Right ventricle myocardium superior (tissue), 1 donor: ENCODE measurements at places on chromosomes 3 and 15.

- no peak for DNase-seq
Observed at GRCh38 chr3:48271763-48272498, 31.0 kb downstream of the ZNF589 start.

DNA sequence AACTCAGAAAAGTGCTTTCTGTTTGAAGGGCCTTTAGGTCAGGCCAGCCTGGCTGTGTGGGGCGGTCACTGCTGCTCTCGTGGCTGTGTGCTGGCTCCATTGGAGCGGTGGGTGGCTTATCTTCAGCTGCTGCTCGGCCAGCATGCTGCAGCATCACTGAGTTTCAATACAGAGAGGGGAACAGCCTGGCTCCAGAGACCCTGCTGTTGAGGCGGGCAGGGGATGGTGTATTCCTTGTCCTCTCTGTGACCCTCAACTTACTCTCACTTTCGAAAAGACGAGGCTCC is 248.5 kb upstream of the ONECUT1 start:
- DNase-seq: no peak

GRCh38 chr3:153285194-153285641 is 123.2 kb downstream of the RAP2B start:
- no peak for DNase-seq

GRCh38 chr3:98855806-98856400 is 45.6 kb downstream of the DCBLD2 start:
- no peak for DNase-seq

DNA sequence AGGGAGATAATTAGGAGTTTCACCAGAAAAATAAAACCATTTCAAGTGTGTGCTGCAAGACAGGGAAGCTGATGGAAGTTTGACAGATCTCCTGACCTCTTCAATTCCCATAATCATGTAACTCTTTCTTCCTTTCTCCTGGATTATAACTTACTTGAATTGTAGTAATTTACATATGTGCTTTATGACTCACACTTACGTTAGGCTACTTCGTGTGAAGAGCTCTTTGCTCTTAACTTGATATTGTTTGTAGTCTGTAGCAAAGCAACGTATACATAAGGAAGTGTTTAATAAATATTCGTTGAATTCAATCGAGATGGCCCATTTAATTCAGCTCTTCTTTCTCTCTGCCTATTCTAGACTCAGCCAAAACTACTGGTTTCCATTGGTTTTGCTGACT is 23.5 kb downstream of the ROBO2 start:
- no peak for DNase-seq

DNA sequence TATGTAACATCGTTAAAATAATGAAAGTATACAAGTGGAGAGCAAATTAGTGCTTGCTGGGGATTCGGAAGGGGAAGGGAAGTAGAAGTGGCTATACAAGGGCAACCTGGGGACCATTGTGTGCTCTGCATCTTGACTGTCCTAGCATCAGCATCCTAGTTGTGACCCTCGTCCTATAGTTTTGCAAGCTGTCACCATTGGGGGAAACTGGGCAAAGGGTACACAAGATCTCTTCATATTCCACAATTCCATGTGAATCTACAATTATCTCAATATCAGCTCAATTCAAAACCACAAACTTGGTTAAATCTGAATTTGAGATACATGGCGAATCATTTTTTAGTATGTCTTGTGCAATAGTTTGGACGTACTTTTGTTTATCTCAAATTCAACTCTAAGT is 30.9 kb downstream of the WNT7A start:
- DNase-seq: no peak

DNA sequence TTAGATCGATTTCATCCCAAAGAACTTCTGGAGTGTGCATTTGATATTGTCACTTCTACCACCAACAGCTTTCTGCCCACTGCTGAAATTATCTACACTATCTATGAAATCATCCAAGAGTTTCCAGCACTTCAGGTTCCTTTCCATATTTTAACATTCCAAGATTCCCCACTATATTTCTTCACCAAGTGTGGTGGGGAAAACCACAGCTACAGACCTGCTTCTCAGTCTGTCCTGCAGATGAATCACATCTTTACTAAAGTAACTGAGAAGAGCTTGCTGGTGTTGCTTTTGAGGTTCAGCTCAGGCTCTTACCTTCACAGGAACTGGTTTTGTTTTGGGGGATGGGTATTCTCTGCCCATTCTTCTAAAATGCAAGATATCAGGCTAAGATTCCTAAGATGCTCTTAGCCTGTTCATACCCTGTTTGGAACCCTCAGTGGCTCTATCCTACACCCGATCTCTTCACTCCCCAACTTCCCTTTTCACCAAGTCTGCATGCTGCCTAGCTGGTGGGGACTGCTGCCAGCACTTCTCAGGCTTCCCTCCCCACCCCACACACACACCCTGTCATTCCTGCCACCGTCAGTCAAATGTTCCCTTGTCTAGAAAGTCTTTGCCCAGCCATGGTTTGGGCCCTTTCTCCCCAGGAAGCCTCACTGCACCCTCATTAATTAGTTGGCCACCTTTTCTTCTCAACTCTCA is 30.8 kb downstream of the SRP14 start:
- no peak for DNase-seq

GRCh38 chr15:100972975-100973350 is 53.8 kb downstream of the LRRK1 start:
- no peak for DNase-seq

- DNase-seq: peak; percentile 74
Observed at GRCh38 chr3:17158941-17159682, 274.4 kb downstream of the PLCL2 start.

DNA sequence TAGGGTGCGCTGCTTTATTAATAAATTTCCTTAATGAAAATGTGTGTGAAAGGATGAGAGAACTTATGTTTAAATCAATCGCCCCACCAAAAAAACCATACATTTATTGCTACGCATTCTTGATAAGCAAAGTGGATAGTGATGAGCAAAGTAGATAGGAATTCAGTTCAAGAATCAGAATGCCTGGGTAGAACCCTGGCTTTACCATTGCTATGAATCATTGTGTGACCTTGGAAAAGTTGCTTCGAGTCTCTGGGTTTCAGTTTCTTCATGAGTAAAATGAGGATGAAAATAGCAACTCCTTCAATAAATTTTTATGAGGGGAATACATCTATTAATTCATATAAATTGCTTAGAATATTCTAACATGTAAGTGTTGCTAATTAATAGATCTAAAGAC is 2.6 kb upstream of the ALCAM start:
- no peak for DNase-seq

DNA sequence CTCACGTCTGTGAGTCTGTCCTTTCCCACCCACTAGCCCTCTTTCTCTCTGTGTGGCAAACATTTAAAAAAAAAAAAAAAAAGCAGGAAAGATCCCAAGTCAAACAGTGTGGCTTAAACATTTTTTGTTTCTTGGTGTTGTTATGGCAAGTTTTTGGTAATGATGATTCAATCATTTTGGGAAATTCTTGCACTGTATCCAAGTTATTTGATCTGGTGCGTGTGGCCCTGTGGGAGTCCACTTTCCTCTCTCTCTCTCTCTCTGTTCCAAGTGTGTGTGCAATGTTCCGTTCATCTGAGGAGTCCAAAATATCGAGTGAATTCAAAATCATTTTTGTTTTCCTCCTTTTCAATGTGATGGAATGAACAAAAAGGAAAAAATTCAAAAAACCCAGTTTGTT is 97.7 kb downstream of the GAP43 start:
- no peak for DNase-seq

GRCh38 chr3:156005736-156006135 is 114.6 kb upstream of the KCNAB1 start:
- no peak for DNase-seq

DNA sequence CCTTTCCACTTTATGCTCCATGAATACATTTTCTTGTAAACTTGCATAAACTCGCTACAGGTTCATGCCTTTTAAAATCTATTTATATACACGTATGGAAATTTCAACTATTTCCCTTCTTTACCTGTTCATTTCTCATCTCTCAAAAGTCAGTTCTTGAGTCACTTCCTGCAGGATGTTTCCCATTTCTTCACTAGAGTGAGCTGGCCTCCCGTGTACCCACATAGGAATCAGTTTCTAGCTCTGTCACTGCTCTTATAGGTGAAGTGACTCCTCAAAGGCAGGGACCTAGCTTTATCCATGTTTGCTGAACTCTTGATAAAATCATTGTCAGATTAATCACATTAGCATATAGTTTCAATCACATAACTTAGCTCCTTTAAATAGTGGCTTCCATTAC is 259.7 kb downstream of the EPHA3 start:
- no peak for DNase-seq

DNA sequence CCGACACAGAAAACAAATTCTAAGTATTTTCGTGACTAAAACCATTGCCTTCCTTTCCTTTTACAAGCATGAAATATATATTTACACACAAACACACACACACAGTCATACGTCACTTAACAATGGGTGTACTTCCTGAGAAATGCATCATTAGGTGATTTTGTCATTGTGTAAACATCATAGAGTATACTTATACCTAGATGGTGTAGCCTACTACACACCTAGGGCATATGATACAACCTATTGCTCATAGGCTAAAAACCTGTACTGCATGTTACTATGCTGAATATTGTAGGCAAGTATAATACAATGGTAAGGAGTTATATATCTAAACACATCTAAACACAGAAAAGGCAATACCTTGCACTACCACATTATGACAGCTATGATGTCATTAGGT is 28.6 kb downstream of the COL6A5 start:
- DNase-seq: no peak

DNA sequence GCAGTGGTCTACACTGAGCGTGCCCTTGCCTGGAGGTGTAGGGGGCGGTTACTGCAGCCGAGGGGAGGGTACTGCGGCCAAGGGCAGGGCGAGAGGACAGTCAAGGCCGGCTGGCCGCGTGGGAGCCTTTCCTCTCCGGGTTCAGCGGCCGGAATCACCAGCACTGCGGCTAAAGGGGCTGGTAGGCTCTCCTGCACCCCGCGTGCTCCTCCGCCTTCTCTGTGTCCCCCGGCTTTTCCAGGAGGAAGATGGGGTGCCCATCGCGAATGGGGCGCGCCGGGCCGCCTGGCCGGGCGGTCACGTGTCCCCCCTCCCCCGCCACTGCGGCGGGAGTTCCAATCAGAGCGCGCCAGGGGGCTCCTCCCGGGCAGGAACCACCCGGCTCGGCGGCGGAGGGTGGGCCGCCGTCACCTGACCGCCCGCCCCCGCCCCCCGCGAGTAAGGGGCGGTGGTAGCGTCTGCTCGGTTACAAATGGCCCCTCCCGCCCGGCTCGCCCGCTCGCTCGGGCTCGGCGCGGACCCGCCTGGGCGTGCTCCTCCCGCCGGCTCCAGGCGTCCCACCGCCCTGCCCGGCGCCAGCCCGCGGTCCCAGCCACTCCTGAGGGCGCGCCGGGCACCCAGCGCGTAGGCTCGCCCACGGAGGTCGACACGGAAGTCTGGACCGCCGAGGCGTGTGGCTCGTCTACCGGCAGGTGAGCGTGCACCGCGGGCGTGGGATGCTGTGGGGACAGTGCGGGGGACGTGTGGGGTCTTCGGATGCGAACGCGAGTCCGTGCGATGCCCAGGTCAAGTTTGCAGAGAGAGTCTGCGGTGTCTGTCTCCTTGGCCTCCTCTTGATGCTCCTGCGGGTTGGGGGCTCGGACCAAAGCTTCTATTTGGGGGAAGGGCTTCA is 242.6 kb upstream of the TOPAZ1 start:
- no peak for DNase-seq

- DNase-seq: no peak
Observed at GRCh38 chr15:92914103-92914499, 14.0 kb downstream of the CHD2 start.
